ENCODE measurements at places on chromosomes 11 and 22. TPM values are rescaled to one million over a fixed set of nuclear protein-coding genes. Genes with fewer than 3 reads are reported as not detected.

GRCh38 chr22:50436841-50437341 is 37.9 kb downstream of the SBF1 start:
- DNase-seq, result no peak

The KLHL22 gene
- total RNA-seq, result 39.8 TPM

The MALAT1 gene
- 8,109 TPM for total RNA-seq

DNA sequence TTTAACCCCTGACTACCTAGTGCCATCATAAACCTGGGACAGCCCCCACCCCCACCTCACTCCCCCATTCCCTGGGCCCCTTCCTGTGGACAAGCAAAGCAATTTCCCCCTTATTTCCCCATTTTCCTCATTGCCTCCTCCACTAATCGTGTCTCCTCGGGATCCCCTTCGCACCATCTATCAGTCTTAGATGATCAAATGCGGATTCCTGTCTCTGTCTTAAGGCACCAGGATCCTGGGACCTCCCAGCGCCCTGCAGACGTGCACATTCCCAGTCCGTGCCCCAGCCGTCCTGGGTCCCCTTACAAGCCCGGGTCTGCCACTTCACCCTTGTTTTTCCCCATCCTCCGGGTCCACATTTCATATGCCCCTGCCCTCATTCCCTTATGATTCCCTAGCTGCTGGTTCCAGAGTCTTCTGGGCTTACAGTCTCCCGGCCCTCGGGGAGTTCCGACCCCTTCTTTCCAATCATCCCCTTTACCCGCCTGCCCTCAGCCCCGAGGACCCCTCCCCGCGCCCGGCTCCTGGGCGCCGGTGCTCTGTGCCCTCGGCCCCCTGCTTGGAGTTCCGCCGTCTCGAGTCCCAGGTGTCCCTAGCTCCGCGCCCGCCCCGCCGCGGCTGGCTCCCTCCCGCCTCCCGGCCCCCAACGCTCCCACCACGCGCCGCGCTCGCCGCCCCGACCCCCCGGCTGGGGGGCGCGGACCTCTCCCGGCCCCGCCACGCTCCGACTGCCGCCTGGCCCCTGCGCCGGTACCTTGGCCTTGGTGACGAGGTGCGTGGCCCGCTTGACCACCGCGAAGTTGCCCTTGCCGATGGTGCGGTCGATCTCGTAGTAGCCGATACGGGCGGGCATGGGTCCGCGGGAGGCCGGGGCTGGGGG is 599 bp downstream of the SIK3 start:
- peak; percentile 58 for DNase-seq

GRCh38 chr11:34359548-34359891 is 1.7 kb upstream of the ABTB2 start:
- DNase-seq, result no peak

DNA sequence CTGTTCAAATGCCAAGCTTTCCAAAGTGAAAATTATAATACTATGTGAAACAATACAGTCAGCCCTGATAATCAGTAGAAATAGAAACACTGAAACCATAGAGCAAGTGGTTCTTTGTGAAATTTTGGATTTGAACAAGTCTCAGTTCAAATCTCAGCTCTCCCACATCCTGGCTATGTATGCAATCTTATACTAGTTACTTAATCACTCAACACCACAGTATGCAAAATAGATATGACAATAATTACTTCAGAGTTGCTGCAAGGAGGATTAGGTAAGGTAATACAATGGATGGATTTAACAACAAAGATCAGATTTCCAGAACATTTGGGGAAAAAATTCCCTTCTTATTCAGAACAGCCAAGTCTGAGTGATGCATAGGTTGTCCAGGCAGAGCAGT is 851.8 kb upstream of the CCDC90B start:
- no peak for DNase-seq

The MOV10L1 gene
- total RNA-seq, result 48.4 TPM

DNA sequence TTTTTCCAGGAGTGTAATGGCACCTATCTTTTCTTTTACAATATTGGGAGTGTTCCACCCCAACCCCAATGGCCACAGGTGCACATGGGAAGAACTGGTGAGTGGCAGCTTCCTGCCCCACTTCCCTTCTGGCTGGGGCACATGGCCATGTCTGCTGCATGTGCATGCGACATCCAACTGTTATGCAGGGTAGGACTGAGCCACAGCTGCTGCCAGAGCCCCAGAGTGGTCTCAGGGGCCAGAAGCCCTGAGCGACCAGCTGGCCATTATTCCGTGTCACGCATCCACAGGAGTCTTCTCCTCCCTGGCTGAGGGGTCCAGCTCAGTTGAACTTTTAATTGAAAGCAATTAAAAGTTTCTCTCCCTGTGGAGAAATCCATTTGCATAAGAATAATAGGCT is 8.7 kb upstream of the GLYAT start:
- no peak for DNase-seq

DNA sequence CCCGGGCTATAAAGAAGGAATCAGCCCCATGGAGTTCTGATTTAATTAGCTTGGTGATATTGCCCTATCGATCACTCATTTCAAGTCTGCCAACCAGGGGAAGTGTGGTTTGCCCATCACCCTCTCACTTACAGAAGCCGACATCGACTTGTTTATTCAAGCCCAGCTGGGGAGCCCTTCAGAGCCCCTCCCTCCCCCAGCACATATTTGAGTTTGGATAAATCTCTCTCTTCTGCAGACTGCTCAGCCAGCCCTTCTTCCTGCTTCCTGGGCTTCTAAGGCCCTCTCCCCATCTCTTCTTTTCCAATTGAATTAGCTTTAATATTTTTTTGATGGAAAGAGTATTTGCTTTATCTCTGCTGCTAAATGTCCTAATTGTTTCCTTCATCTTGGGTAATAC is 299.0 kb downstream of the MIAT start:
- no peak for DNase-seq

DNA sequence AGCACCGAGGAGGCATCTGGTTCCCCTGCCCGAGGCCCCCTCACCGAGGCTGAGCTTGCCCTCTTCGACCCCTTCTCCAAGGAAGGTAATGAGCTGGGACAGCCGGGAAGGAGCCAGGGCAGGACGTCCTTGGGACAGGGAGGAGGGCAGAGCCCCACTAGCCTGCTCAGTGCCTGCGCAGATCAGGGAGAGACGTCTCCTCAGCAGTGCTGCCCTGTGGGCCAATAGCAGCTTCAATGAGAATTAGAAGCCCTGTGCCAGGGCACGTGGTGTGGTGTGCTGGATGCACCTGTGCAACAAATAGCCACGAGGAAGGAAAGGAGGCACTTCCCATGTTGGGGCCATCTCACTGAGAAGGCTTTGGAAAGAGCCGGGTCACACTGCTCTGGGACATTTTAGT is 5.4 kb upstream of the SAC3D1 start:
- no peak for DNase-seq

The P2RX6 gene
- total RNA-seq, result 7.0 TPM

- no peak for DNase-seq
Measured at GRCh38 chr22:25736378-25737011, 5.5 kb upstream of the MYO18B start.

The TBX10 gene
- total RNA-seq, result 0.50 TPM

- DNase-seq, result peak; percentile 82
Measured at GRCh38 chr11:60872124-60872960, 5.0 kb downstream of the ZP1 start.

DNA sequence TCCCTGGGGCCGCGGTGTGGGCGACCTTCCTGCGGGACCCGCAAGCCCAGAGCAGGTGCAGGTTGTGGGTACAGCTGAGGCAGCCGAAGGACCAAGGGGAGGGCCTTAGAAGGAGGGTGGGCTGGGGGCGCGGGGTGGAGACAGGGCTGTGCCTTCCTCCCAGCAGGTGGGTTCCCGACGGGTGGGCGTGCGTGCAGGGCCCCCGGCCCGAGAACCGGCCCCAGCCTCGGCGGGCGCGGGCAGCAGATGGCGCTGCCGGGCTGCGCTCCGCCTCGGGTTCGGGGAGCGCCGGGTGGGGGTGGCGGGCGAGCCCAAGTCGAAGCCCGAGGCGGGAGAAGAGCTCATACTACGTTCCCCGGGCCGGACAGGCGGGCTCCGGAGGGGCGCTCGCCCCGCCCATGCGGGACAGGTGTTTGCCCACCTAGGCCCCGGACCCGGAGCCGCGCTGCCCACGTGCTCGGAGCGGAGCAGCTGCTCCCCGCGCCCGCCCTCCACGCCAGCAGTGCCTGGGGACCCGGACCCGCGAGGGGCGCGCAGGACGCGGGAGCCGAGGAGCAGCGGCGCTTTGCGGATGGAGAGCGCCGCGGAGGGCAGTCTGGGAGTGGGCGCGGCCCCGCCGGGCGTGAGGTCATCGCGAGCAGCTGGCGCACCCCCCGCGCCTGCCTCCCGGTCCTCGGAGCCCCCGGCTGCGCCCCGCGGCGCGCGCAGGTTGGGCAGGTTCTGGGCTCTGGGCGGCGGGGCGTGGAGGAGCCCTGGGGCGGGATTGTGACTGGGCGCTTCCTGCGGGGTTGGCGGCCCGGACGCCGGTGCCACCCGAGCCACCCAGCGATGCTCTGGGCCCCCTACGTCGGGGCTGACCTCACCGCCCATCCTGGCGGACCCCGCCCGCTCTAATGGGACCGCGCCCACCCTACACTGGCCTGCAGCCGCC is 25.3 kb downstream of the DUSP8 start:
- DNase-seq, result peak; percentile 45

DNA sequence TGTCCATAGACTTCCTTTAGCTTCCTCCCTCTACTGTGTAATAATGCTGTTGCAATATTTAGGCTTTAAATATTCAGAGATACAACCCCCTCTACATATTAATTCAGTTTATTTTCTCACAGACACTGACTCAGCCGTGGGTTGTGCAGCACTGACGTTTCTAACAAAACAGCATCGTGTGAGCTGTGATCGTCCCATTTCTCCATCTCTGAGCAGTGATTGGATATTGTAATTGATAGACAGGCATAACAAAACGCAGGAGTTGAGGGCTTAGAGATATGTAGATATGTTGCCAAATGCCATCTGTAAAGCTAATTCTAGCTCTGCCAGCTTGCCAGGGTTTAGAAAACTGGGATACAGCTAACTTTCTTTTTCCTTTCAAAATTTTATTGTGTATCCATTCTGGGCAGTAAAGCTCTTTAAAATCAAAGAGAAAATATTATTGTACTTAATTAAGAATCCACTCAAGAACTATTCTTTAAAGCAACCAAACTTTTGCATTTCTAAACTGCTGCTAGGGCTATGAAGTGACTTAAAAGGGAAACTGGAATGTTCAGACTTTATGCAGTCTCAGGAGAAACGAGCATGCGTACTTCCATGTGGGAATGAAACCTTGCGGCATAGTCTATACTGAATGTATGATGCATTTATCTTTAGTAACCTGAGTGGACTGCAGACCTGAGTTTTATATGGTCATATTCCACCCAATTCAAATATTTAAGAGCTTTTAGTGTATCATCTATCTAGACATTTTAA is 22.7 kb downstream of the BTBD10 start:
- DNase-seq, result no peak

DNA sequence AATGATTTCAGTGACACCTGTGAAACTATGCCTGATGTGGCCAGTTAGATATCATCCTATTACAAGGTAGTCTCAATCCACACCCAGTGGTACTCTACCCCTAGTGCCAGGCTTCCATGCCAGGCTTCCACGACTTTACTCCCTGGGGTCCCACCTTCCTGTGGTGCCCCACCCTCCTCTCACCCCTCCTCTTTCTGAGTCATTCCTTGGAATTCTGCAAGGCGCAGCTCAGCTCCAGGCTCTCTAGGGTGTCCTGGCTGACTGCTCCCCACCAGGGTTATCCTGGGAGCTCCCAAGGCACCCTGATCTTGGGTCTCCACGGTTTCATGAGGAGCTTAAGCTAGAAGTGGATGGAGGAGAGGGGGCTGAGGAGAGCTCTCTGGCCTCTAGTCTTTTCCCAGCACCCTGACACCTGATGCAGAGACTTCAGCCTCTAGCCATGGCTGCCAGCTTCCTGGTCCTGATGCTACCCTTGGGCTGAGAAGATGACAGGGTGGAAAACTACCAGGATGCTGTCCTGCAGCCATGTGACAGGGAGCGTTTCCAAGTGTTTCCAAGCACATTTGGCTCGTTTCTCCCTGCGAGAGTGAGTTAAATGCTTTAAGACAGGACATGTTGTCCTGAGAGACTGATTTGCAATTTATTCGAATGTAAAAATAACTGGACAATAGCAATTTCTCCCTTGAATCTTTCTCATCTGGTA is 1461.2 kb downstream of the TBC1D22A start:
- DNase-seq, result peak; percentile 31

The DRICH1 gene
- 16.4 TPM for total RNA-seq

The GRM5 gene
- 2.3 TPM for total RNA-seq

GRCh38 chr11:15197696-15198095 is 83.0 kb downstream of the INSC start:
- DNase-seq, result no peak

The HTR3B gene
- 1.7 TPM for total RNA-seq

Data from testis (tissue), 5 donors.